OCI-LY7 (cell line): ENCODE measurements at places on chromosomes 5 and 9.

- no peak for DNase-seq
Observed at GRCh38 chr9:135976531-135976930, 15.4 kb upstream of the UBAC1 start.

- no peak for DNase-seq
Observed at GRCh38 chr9:87277346-87277745, 220.3 kb upstream of the DAPK1 start.

- peak; percentile 26 for DNase-seq
Observed at GRCh38 chr9:107284636-107285035, 1.6 kb downstream of the RAD23B start.

GRCh38 chr5:103139264-103139865 lies 19.3 kb downstream of the PPIP5K2 start:
- peak; percentile 79 for DNase-seq

DNA sequence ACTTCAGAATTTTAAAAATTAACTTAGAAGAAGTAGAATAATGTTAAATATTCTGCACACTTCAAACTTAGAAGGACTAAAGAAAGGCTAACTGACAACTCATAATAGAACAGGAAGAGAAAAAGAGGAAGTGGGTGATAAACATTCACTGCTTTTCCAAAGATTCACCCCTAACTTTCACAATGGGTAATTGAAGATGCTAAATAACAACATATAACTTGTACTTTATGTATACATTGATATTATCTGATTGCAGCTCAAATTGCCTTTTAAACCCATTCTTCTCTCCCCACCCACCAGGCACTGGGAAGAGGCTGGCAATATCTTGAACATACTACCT lies 376.6 kb downstream of the EFNA5 start:
- peak; percentile 65 for DNase-seq

GRCh38 chr5:60545551-60545950 lies 154.4 kb downstream of the DEPDC1B start:
- DNase-seq = no peak

GRCh38 chr5:166772770-166773169 lies 1518.7 kb upstream of the WWC1 start:
- DNase-seq = no peak

DNA sequence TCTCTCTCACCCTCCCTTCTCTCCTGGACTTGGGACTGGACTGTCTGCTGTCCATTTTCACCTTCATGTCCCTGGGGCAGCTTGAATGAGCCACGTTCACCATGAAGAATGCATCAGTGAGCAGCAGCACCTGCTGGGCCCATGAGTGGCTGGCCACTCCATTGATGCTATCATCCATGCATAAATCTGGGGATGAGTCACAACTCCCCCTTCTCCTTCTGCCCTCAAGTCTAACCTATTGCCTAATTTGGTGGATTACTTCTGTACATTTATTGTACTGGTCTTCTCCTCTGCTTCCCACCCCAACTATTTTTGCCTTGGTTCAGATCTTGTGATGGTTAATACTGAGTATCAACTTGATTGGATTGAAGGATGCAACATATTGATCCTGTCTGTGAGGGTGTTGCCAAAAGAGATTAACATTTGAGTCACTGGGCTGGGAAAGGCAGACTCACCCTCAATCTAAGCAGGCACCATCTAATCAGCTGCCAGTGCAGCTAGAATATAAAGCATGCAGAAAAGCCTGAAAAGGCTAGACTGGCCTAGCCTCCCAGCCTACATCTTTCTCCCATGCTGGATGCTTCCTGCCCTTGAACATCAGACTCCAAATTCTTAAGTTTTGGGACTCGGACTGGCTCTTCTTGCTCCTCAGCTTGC lies 46.7 kb downstream of the GDNF start:
- no peak for DNase-seq

GRCh38 chr5:180067986-180068385 lies 3.6 kb downstream of the RNF130 start:
- DNase-seq = no peak

DNA sequence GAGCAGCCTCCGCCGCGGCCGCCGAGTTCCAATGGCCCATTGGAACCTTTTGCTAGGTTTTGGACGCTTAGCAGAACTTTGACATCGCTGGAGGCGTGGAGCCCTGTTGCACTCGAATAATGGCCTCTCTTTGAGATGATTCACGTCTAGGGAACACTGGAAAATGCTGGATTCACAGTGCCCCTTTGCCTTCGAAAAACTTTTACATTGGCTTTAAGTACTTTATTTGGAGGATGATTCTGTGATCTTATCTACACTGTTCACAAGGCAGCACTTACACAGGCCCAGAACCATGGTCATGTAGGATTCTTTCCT lies 536 bp upstream of the PPIC start:
- no peak for DNase-seq
